ENCODE measurements at places on chromosomes 7 and 10.

DNA sequence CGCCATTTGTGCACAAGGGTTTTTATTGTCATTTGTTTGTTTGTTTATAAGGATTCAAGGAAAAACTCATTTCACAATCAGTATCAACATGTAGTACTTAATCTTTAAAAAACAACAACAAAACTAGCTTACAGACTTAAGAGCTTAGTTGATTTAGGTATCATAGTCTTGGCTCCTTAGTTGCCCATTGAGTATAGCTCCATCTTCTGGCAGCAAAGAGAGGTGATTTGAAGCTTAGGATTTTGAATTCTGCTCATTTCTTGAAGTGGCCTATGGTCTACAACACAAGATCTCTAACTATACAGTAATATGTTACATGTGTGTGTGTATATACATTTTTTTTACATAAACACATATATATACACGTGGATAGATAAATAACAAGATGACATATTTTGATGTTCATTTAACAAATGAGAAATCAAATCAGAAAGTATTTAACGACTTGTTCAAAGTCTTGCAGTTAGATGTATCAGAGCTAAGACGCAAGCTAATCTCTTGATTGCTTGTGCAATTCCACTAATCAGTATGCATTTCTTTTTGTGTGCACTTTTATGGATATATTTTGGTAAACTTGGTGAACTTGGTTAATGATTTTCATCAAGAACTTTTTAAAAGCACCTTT, 307.3 kb downstream of the CAMK1D start:
- DNase-seq, result no peak

GRCh38 chr7:65989694-65990080, 7.7 kb upstream of the GUSB start:
- DNase-seq, result no peak

GRCh38 chr10:86434656-86435055, 68.1 kb upstream of the GRID1 start:
- DNase-seq, result no peak

- no peak for DNase-seq
These were observed 413 bp downstream of the BUD31 start for GRCh38 chr7:99409192-99409572.

DNA sequence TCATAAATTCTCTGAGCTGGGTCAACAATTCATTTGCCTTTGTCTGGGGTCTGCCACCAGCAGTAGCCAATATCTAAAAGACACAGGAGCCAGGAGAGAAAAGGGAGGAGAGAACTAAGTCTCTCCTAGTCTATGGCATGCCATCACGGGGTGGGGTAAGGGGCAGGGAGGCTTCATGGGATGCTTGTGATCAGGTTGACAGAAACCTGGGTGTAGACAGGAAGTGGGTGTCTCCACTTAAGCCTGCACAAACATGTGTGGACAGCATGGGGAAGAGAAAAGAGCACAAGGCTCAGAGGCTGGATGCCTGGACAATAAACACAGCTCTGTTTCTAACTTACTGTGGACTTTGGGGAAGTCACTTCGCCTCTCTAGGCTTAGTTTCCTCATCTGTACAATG, 11.5 kb upstream of the C10orf53 start:
- no peak for DNase-seq

DNA sequence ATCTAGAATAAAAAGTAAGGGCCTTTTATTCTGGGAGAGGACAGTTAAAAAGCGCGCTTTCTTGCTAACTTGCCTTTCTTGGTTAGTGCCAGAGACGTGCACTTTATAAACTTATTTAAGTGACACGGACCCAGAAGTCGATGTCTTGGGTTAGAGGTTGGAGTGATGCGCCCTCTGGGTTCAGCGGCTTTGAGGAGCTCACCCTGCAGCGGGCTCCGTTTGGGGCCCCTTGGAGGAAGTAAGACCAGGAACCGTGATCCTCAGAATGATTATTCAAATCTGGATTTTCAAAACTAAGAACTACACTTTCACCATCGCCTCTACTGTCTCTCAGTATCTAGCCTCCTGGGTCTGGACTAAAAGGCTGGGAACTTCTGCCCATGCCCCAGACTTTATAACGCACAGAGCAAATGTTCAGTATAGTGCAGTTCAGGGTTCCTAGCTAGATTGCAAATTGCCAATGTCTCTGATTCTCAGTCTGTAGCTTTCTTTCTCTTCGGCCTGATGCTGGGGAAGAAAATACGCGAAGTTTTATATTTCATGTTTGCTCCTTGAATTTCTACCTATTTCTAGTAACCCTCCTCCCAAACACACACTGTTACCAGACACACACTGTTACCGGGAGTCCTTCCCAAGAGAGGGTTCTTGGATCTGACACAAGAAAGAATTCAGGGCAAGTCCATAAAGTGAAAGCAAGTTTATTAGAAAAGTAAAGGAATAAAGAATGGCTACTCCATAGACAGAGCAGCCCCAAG, 18.6 kb upstream of the SMO start:
- peak; percentile 49 for DNase-seq

DNA sequence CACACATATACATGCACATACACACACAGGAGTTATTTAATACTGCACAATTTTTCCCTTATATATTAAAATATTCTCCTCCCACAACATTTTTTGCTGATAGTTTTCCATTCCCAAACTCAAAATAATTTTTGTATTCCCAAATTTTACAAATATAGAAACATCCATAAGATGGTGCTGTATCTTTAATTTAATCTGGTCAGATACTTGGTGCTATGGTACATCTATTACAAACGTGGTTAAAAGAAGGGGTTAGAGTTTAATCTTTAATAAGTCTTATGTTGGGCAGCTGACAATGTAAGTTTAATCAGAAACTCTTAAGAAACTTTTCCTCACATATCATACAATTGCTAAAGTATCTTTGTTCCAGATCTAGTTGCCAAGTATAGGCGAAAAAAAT, 10.2 kb upstream of the CADPS2 start:
- DNase-seq, result no peak

DNA sequence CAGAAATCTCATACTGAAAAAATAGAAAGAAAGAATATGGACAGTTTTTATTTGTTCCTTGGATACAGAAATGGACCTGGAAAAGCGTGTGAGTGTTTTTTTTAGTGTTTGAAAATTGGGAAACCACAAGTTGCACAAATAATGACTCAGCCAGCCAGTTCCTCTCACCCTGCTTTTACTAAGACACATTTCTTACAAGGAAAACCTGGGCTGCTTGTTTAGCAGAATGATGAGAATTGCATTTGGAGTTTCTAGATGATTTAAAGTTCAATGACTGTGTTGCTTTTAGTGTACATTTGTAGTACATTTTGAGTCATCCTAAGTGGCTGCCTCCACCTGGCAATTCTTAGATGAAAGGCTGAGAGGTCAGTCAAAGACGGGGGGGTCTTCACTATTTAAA, 218.7 kb downstream of the ABCA13 start:
- DNase-seq, result no peak

DNA sequence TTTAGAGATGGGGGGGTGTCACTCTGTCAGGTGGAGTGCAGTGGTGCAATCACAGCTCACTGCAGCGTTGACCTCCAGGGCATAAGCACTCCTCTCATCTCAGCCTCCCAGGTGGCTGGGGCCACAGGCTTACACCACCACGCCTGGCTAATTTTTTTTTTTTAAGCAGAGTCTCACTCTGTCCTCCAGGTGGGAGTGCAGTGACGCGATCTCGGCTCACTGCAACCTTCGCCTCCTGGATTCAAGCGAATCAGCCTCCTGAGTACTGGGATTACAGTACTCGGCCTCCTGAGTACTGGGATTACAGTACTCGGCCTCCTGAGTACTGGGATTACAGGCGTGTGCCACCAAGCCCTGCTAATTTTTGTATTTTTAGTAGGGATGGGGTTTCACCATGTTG, 23.6 kb upstream of the PPIA start:
- no peak for DNase-seq

GRCh38 chr10:83539528-83540308, 599.6 kb upstream of the GHITM start:
- no peak for DNase-seq

- no peak for DNase-seq
These were observed 12.3 kb upstream of the PDCD4 start for GRCh38 chr10:110859206-110859972.

GRCh38 chr7:42274053-42274452, 37.0 kb upstream of the GLI3 start:
- DNase-seq, result no peak

DNA sequence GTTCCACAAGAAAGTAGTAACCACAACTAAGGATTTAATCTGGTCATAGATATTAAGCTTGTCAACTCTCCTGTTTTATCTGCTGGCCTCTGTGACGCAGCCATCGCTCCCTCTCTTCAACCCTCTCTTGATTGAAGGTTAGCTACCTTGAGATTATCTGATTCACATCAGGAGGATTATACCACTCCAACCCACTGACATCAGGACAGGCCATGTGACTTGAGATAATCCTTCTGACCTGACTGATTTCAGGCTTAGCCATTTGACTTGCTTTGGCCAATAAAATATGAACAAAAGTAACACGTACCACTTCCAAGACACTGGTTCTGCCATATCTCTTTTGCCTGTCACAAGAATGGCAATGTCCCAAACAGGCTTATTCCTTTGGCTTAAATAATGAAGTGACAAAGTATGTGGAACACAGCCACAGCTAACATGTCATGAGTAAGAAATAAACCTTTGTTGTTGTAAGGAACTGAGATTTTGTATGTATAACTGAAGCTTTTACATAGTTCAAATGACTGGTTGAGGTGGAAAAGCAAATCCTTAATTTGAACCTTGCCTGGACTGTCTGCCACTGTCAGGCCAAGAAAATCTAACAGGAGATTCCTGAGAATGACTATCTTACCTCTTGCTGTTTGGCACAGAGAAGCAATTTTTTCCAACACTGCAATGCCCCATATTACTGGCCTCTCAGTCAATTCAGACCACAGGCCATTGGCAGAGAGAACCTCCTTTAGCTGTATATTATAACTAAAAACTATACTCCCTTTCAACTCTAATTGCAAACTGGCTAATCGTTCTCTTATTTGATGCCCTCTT, 13.9 kb downstream of the ZNF438 start:
- no peak for DNase-seq

DNA sequence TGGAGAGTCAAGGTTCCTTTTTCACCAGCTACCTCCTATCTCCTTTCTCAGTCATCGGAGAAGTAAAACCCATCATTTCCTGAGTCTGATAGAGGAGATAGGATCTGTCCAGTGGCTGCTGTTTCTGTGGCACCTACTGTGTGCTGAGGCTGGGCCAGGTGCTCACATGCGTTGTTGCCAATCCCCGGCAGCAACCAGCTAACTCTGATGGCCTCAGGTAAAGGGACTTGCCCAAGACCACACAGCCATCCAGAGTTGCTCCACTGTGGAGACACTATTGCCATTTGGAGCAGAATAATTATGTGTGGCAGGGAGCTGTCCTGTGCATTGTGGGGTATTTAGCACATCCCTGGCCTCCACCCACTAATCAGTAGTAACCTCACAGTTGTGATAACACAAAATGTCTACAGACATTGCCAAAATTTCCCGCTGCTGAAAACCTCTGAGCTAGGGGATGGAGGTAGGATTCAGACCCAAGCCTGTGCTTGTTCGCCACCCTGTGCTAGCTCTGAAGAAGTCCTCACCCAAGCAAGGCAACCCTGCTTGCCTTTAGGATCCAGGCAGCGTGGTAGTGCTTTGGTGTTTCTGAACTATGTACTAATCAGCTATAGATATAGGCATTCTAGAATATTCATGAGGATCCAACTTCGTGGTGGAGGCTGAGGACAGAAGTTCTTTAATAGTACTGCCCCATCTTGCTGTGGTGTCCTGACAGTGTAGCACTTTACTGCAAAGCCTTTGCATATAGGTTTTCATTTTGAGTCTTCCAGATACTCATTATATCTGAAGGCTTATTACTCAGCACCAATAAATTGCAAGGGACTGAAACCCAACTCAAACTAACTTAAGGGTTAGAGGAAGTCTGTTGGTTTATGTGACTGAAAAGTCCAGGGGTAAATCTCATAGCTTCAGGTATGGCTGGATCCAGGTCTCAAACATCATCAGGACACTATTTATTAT, 164.6 kb downstream of the GRK5 start:
- DNase-seq, result no peak

- no peak for DNase-seq
These were observed 19.2 kb downstream of the TMEM273 start for GRCh38 chr10:49168831-49169500.

DNA sequence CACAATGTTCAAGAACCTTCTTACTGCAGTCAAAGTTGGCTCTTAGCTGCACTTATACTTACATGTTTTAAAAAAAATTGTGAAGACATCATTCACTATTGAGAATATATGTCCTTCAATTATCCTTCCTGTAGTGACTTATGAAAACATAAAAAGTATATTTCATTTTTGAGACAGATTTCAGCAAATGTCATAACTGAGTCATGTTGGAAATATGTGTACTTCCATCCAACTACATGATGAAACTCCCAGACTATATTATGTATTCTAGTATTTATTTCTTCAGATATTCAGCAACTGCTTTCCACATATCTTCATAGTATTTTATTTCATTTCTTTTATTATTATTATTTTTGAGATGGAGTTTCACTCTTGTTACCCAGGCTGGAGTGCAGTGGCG, 160.2 kb downstream of the ARHGAP12 start:
- DNase-seq, result no peak

GRCh38 chr7:92639213-92639896, 49.2 kb upstream of the FAM133B start:
- peak; percentile 55 for DNase-seq

DNA sequence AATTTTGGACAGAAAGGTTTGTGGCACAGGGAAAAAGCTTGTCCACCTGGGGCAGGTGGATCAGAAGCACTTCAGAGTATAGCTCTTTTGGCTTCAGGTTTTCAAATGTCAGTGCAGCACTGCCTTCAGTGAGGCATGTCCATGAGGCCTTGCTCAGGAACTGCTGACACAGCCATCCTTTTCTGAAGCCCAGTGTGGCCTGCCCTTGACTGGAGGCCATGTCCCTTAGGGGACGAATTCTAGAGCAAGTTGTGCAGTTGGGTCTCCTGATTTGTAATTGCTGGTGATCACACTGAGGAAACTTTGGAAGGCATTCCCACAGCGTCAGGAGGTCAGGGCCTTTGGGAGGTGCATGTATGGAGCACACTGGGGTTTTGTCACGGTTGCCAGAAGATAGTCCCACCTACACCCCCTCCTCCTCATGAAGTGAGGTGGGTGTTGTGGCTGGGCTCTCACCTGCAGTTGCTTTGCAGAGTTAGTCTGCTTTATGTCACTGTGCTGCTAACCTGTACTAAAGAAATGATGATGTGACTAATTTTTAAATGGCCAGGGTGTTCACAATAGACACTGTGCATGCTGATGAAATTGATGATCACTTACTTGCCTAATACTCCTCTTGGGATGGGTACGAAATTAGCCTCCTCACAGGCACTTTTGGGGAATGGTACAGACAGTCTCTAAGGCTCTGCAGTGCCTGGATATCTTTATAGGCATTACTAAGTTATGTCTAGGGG, 41.7 kb downstream of the OGDH start:
- no peak for DNase-seq

DNA sequence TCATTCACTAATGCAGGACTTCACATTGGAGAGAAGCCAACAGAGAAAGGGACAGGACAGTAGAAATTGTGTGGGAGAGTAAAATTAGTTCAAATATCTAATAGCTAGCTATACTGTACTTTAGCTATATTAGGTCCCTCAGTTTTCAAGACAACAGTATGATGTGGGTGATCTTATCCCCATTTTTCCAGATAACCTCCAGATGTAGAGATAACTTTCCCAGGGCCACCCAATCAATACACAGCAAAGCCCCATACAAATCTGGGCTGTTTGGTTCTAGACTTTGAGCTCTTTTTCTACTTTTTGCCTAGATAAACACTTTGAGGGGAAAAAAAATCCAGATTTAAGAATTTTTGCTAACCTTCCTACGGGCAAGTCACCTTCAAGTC, 482 bp upstream of the CLDN12 start:
- no peak for DNase-seq

- DNase-seq, result no peak
These were observed 66.6 kb downstream of the MAGI2 start for GRCh38 chr7:79386688-79387422.

- DNase-seq, result no peak
These were observed 167.6 kb downstream of the AUTS2 start for GRCh38 chr7:69765879-69766278.
